ENCODE measurements at places on chromosomes 12 and 14.

DNA sequence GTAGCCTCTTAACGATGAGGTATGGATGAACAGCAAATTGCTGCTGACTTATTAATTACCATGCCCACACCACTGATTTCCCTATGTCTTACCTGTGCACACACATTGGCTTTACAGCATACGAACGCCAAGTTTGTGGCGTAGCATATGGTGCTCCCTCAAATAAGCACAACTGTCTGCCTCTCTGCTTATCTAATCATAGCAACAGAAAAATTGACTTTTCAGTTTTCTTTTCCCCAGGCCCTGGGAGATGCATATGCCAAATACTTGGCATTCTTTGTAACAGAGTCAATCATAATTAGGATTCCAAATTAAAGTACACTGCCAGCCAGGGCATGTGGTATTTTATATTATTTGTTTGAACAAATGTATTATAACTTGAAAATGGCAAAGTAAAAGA is 625.5 kb downstream of the DIO2 start:
- no peak for DNase-seq

DNA sequence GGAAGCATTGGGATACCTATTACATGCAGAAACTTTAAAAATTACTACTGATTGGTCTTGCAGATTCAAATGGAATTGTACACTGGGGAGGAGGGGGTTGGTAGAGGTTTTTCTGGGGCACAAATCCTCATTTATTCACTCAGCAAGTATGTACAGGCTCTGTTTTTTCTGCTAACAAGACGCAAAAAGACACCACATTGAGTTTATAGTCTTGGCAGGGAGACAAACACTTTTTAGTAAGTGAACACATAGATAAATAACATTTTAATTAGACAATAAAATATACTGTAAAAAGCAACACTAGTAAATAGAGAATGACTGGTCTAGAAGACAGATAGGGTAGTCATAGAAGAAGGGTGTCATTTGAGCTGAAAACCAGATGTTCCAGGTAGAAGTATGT is 23.8 kb downstream of the GLIPR1L2 start:
- DNase-seq = no peak

DNA sequence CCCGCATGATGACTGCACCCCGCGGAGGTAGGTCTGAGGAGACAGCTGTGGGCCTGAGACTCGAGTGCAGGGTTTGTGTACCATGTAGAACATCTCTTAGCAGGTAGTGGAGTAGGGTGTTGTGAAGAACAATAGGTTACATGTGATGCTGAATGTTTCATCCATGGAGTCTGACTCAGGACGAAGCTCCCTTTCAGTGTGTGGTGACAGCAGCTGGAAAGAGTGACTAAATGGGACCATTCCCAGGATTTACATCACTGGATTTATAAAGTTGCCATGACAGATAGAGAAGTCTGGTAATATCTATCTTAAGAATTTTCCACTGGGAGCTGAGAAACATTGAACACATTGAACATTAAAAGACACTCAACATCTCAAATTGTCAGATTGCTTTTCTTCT is 259.6 kb upstream of the RGS6 start:
- no peak for DNase-seq

DNA sequence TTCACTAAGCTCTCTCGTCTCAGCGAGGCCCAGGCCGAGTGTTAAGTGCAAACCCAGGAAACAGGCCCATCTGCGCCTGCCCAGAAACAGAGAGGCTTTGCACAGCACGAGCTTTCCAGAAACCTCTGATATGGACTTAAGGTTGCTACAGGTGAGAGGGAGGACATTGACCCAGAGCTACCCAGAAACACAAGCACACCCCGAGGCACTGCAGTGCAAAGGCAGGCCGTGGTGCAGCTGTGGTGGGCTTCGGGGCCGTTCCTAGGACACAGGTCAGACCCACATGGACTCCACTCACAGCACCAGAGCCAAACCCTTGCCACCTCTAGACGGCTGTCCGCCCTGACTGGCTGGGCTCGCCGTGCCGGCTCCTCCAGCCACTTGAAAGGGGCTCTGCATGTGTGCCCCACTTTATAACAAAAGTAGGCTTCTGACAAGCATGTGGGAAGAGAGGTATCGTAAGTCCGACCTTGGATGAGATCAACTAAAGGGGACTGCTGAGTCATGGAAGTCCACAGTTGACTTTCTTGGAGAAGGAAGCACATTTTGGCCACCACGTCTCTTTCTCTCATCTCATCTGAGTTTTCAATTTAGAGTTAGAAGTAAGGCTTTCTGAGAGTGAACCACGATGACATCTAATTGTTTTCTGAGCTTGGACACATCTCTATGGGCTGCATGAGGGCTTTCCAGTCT is 38.2 kb downstream of the CACNA2D4 start:
- DNase-seq = no peak

DNA sequence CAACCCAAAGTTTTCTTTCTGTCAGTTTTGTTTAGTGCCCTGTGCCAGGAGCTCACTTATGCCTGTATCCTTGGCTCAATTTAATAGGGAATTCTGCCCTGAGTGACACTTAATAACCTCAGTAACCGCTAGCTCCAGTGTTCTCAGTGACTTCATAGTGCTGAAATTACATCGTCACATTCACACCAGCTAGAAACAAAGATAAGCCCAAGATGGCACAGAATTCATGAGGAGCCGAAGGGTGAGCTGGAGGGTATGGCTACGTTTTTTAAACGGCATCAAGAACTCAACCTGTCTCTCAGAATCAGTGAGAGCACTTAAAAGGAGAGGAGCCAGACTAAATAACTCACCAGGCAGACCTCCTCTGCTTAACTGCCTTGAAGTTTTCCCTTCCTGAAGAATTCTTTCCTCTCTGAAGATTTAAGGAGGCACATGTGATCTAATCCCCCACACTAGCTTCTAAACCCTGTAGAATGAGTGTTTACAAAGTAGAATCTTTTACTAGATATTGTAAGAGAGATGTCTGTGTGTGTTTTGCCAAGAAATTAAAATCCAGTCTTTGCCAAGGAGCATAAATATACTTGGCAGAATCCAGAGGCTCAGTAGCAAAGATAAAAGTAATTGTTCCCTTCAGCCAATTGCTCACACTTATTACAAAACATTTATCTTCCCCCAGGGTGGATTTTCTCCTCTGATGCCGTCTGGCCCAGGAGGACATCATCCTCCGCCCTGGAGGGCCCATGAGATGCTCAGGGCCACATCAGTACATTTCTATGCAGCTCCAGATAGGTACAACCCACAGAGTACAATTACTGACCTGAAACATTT is 37.3 kb downstream of the PTGER2 start:
- DNase-seq = no peak

DNA sequence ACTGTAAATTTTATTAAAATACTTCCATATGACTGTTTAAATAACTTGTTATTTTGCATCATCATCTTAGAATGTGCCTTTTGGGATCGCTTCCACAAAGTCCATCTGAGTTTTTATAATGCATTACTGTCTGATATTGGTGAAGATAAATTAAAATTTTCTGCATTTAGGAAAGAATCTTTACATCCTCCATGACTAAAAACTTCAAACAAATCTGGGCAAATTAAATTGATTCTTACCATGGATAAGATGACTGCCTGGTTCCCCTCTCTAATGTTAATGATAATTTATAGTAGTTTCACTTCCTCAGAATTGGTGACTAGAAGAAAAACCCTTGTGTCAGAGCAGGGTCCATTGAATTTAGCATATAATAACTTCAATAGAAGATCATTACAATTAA is 94.7 kb upstream of the SLC38A4 start:
- DNase-seq = no peak

GRCh38 chr14:70009961-70010360 is 130.7 kb downstream of the SMOC1 start:
- no peak for DNase-seq

GRCh38 chr14:23483236-23483854 is 13.8 kb downstream of the NGDN start:
- DNase-seq = no peak

- no peak for DNase-seq
These were observed 5.0 kb downstream of the PPTC7 start for GRCh38 chr12:110577864-110578693.

DNA sequence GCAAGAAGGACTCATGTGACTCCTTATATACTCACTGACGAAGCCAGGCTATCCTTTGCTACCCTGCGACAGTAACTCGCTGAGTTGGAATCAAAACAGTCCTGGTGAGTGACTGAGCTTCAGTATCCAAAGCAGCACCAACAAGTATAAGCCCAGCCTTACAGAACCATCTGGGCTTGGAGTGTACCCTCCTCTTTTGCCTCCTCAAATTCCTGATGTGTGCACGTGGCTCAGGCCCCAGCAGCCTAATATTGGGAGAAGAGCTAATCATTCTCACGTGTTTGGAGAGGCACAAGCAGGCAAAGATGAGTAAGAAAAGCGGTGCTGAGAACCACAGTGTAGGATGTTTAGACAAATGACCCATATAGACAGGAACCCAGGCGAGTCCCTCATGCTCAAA is 34.4 kb downstream of the PPTC7 start:
- DNase-seq = no peak

GRCh38 chr12:112149596-112149995 is 24.2 kb downstream of the TRAFD1 start:
- no peak for DNase-seq

DNA sequence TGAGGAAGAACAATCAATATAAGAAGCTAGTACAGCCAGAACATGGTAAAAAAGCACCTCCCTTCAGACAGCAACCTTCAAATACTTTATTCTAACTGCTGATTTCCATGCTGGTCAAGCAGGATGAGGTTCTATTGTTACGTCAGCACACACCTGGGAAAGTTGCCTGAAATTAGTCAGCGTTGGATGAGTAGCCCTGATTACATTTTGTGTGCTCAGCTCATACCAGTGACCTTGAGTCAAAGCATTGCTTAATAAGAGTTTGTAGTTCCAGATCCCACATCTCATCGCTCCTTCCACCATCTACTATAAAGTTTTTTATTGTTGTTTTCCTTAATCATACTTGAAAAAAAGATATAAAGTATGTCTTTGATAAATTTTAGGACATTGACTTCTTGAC is 361.5 kb downstream of the EGLN3 start:
- DNase-seq = no peak

- DNase-seq = no peak
These were observed 303.6 kb downstream of the CEP128 start for GRCh38 chr14:80637756-80638619.

GRCh38 chr14:66495218-66496098 is 9.3 kb downstream of the CCDC196 start:
- no peak for DNase-seq

DNA sequence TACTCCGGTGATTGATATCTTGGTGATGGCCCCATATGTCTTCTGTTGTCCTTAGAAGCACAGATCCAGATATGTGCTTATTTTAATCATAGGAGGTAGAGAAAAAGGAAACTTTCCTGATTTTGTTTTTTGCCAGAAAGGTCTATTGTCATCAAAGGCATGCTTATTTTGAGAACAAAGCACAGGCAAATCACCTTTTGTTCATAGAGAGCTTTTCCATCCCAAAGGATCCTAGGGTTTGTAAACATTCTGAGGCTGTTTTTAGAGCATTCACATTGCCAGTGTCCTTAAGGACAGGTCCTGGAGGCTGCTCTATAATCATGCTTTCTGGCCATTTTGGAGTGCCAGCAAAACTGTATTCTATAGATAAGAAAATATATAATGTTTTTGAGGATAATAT is 148.5 kb upstream of the SEL1L start:
- no peak for DNase-seq

DNA sequence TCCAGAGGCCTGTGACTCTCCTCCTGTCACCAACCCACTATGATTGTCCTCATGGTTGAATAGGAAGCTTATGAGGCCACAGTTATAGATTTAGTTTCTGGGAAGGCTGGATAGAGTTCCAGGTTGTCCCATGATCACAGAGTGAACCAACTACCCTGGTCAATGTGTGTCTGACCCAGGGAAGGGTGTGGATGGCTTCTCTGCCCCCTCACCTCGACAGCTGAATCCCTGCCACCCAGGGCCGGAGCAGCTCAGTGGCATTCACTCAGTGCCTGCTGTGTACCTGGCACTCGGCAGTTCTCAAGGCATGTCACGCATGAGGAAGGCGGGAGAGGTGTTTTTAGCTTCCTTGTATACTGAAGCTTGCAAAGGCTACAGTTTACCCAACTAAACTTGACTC is 43.2 kb downstream of the JDP2 start:
- DNase-seq = no peak

- no peak for DNase-seq
These were observed 12.0 kb downstream of the YY1 start for GRCh38 chr14:100250732-100251465.

- DNase-seq = no peak
These were observed 2.0 kb downstream of the FOXN4 start for GRCh38 chr12:109307051-109307450.

DNA sequence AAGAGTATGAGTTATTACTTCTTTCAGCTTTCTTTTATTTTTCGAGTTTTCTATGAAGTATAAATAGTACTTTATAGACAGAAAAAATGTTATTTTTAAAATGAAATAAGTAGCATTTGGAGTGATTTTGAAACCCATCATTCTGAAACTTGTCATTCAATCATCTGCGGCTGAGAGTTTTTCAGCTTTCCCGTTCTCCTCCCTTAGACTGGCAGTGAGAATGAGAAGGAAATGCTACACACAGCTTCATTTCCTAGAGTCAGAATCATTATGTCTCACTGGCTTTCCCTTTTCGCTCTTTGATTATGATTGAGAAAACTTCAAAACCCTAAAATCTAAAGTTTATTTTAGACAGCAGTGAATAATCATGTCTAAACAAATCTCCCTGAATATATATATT is 33.7 kb upstream of the GNPNAT1 start:
- DNase-seq = no peak

GRCh38 chr12:1936406-1937320 is 18.2 kb upstream of the CACNA2D4 start:
- DNase-seq = no peak

GRCh38 chr12:12606781-12607589 is 4.7 kb upstream of the CREBL2 start:
- no peak for DNase-seq

GRCh38 chr14:49966971-49967630 is 74.2 kb downstream of the ARF6 start:
- DNase-seq = no peak

GRCh38 chr12:10194160-10194670 is 15.4 kb downstream of the TMEM52B start:
- DNase-seq = no peak

- no peak for DNase-seq
These were observed 5.2 kb downstream of the AVIL start for GRCh38 chr12:57813111-57813970.

All from T-helper 22 cell (primary cell).